ENCODE measurements at places on chromosomes 7 and 10. TPM values are rescaled to one million over a fixed set of nuclear protein-coding genes. Genes with fewer than 3 reads are reported as not detected.
A peak's percentile ranks its signal among the peaks of the same experiment; 100 is the strongest.

DNA sequence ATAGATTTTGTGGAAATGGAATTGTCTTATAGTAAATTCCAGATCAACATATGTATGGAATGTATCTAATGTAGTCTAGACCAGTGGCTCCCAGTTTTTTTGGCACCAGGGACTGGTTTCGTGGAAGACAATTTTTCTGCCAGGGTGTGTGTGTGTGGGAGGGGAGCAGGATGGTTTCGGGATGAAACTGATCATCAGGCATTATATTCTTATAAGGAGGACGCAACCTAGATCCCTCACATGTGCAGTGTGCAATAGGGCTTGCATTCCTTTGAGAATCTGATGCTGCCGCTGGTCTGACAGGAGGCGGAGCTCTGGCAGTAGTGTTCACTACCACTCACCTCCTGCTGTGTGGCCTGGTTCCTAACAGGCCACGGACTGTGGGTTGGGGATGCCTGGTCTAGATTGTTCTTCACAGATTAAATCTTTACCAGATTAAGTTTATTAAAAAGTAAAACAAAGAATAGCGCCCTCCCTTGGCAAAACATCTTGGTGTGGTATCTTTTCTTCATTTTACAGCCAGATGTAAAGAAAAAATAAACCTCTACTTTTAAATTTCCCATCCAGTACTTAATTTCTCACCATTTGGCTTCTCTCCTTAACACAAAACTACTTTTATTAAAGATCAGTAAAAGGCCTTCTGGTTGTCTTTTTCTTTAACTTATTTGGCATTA is 48.4 kb downstream of the SEPTIN7 start:
- DNase-seq = peak; percentile 53

- no peak for DNase-seq
Observed at GRCh38 chr7:13449460-13449859, 540.0 kb downstream of the ETV1 start.

- DNase-seq = no peak
Observed at GRCh38 chr10:125363791-125364190, 203.4 kb upstream of the CTBP2 start.

The SFRP5 gene
- total RNA-seq = 2.3 TPM

The RNF32 gene
- total RNA-seq = 1.1 TPM

The CC2D2B gene
- total RNA-seq = 0.33 TPM

The IL6 gene
- 1.2 TPM for total RNA-seq

The SH2B2 gene
- total RNA-seq = 10.3 TPM

Measured in endodermal cell (in vitro differentiated cells).